HT-29 (cell line): ENCODE measurements at places on chromosomes 6 and 20. TPM values are rescaled to one million over a fixed set of nuclear protein-coding genes. Genes with fewer than 3 reads are reported as not detected.

The CALHM6 gene
- not detected in 2 replicates for total RNA-seq

DNA sequence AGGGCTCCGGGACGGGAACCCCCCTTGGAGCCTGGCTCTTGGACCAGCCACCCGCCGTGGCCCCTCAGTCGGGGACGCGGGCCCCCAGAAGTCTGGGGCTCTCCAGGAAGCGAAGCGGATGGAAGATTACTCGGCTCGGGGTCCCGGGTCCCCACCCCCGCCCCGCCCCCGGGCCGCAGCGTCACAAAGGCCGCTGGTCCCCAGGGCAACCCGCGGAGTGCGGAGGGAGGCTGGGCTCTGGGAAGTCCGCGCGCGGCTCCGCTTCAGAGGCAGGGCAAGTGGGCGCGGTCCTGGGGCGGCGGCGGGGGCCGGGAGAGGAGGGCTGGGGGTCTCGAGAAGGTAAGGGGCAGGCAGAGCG is at the start of gene FNDC11:
Gene FNDC11 (plus strand): TSS at position 227 of the 358 bp plus-strand sequence. CDS start 1,505 bp downstream, outside the sequence.
- DNase-seq, result peak; percentile 51

The SRSF6 gene
- total RNA-seq, result 68.8 and 78.6 TPM in 2 replicates

The MYCT1 gene
- total RNA-seq, result not detected in 2 replicates

The MPC1 gene
- total RNA-seq, result 35.0 and 41.3 TPM in 2 replicates

The NKX2-2 gene
- total RNA-seq, result 0.16 TPM in 1 of 2 replicates, not detected in the other

DNA sequence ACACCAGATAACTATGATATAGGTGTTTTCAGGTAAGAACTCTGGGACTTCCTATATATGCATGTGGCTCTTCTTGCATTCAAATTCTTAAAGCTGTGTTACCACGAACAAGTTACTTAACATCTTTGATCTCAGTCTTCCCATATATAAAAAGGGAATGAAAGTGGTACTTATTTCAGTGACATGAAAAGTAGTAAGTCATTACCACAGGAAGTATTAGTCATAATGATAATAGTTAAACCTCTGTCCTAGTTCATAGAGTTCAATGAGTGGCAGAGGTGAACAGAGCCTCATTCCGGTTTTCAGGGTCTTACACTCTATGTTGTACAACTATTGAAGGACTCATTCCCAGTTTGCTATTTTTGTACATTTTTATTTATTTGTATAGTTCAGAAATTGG is 237.0 kb downstream of the NKAIN2 start:
- peak; percentile 25 for DNase-seq

DNA sequence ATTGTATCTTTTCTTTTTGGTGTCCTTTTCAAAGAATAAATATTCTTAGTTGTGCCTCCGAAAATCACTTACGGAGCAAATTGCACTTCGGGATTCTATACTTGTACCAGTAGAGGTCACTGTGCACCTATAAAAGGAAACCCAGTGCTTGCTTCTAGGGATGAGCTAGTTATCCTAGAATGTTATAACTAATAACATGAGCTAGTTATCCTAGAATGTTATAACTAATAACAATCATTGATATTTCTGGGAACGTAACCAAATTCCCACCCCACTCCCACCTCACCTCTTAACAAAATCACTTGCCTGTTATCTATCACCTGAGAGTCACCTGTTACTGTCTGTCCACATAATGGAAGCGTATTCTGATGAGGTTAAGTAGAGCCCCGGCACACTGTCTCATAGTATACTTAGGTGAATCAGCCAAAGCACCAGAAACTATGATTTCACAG is 126.9 kb upstream of the TIAM2 start:
- DNase-seq, result peak; percentile 65

The GPSM3 gene
- 2.2 and 4.7 TPM in 2 replicates for total RNA-seq
